ENCODE measurements at places on chromosomes 3 and 15.

DNA sequence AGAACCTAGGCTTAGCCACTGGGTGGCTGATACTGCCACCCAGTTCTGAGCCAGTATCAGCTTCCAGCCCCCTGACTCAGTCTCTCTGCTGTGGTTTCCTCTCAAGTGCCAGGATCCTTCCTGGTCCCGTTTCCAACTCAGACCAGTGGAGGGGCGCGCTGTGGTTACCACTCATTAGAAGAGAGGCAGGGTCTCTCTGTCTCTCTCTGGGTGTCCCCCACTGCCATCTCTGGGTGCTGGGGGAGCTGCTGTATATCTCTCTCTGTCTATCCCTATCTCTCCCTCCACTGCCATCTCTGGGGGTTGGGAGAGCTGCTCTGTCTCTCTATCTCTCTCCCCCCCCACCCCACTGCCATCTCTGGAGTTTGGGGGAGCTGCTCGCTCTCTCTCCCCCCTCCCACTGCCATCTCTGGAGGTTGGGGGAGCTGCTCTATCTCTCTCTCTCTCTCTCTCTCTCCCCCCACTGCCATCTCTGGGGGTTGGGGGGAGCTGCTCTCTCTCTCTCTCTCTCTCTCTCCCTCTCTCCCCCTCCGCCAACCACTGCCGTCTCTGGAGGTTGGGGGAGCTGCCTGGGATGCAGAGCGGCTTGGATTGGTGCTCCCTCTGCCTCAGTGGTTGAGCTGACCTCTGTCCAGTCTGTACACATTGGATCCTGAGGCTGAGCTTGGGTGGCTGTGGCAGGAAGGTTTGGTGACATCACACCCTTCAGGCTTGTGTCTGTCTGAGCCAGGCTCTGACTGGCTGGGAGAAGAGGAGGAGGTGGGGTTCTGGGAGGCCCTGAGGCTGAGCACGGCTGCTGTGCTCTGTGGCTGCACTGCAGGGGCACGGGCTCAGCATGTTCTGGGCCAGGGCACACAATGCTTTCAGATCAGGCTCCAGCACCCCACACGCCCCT lies 98.9 kb downstream of the APBA2 start:
- no peak for DNase-seq

GRCh38 chr15:81025721-81026370 lies 25.1 kb downstream of the TLNRD1 start:
- no peak for DNase-seq

DNA sequence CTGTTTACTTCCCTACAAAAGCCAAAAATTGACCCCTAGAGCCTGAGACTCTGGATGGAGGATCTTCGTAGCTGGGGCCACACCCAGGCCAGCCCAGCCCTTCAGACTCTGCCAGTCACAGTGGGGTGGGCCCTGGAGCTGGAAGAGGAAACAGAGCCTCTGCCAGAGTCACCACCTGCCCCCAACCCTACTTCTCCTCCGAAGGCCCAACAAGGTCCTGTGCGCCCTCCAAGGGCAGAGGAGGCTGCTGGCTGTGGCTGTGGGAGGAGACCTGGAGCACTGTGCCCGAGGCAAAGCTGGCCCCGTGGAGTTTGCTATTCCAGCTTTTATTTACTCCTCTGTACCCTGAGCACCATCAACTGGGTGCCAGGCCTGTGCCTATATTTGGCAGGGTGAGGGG lies 19.0 kb downstream of the CISH start:
- DNase-seq: no peak

DNA sequence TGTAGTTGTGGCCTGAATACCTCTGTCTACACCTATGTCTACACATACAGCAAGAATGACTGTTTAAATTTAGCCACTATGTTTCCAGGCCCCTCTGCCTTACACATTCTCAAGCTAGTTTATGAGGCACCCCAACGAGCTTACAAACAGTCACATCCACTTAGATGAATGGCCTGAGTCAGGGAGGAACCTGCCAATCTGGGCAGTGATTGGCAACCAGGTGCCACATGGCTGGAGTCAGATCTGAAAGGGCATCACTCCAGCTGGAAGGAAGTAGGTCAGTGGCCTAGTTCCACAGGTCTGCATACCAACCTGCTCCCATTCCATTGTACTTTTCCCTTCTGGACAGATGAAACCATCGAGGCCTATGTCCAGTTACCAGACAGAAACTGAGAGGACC lies 136.3 kb downstream of the FOXP1 start:
- DNase-seq: no peak

GRCh38 chr15:64229129-64229724 lies 66.4 kb upstream of the PPIB start:
- DNase-seq: no peak

DNA sequence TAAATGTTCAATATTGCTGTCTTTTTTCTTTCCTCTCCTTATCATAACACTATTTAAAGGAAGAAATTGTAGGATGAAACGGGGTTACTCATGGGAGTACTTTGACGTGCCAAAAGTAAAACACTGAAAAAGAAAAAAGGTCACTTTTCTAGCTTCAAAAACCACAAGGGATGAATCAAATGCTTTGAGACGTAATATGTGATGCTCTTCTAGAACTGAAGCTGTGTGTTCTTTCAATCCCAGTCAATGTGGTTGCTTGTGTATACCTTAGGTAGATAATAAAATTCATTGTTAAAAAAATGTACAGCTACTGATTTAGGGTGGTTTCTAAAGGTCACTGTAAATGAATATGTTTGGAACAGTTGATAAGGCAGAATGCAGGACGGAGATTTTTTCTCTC lies 538.8 kb upstream of the ZNF717 start:
- no peak for DNase-seq

- DNase-seq: no peak
Observed at GRCh38 chr3:37162501-37163245, 11.7 kb downstream of the LRRFIP2 start.

- DNase-seq: no peak
Observed at GRCh38 chr15:100218434-100218833, 123.3 kb downstream of the ADAMTS17 start.

- DNase-seq: no peak
Observed at GRCh38 chr15:60945196-60945595, 283.9 kb downstream of the RORA start.

DNA sequence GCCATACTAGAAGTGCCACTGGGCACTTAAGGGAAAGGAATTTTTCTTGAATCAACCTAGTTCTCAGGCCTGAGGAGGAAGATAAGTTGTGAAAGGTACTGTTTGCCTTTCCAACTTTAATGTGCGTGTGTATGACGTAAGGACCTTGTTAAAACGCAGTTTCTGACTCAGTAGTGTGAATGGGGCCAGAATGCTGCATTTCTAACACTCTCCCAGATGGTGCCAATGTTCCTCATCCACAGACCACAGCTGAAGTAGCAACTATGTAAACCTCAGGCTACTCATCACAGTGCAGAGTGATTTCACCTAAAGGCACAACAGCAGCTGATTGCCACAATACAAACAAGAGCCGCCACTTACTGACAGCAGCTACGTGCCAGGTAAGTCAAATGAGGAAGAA lies 103.6 kb downstream of the OTOL1 start:
- no peak for DNase-seq

- DNase-seq: no peak
Observed at GRCh38 chr15:71301958-71302621, 186.8 kb downstream of the THSD4 start.

DNA sequence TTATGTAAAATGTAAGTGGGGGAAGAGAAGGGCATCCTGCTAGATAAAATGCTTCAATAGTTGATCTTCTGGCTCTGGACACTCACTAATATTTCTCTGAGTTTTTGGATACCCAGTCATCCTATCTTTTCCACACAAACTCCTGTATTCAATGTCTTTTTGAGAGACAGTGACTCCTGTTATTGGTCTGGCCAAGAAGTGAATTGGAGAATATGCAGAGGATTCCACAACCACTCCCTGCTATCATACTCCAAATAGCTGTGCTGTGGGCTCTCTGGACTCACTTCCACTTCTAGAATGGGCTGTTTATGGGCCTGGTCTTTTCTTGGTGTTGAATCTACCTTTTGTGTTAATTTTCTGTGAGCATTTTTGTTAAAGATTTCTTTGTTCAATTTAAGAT lies 376.8 kb downstream of the NLGN1 start:
- DNase-seq: no peak

GRCh38 chr15:88574655-88575054 lies 28.2 kb upstream of the DET1 start:
- DNase-seq: no peak

- no peak for DNase-seq
Observed at GRCh38 chr3:46414739-46415138, 7.7 kb downstream of the CCRL2 start.

DNA sequence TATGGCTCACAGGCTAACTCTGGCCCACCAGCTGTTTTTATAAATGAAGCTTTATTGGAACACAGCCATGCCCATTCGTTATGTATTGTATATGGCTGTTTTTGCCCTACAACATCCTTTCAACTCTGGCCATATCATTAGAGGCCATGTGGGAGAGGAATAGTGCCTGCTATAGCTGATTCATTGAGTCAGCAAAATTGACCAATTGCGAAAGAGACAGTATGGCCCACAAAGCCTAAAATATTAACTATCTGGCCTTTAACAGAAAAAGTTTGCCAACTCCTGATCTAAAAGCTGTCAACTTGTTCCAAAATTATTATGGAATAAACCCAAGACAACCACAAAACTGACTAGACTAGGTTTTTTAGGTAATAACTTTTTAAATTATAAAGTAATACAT lies 1.4 kb downstream of the NR1I2 start:
- DNase-seq: no peak

Measured in RKO (cell line).